Activated naive CD4-positive, alpha-beta T cell treated with Interleukin-2 at 50 U/mL for 16 hours (primary cell): ENCODE measurements at places on chromosomes 13 and 19.

DNA sequence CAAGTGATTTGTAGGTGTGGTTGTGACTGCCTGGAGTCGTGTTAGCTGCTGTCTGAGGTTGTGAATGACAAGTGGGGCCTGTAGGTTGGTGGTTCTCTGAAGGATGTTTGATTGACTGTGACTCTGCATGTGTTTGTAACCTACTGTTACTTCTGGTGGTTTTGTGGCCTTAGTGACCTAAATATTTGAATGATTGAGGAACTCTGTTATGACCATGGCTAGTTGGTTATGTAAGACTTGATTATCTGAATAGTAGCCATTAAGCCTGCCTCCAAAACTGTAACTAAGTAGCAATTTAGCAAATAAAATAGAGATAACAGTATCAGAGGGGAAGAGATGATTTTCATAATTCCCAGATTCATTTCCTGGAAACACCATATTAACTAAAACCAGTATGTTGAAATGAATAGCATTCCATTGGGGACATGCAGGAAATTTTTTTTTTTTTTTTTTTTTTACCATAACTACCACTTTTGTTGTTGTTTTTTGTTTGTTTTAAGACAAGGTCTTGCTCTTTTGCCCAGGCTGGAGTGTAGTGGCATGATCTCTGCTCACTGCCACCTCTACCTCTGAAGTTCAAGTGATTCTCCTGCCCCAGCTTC, 865 bp downstream of the ZNF382 start:
- no peak for DNase-seq

GRCh38 chr13:75345193-75345592, 136.8 kb downstream of the TBC1D4 start:
- DNase-seq = no peak

GRCh38 chr13:105814902-105815250, 720.6 kb downstream of the EFNB2 start:
- DNase-seq = no peak

GRCh38 chr13:104017317-104017716, 951.1 kb upstream of the SLC10A2 start:
- DNase-seq = no peak

DNA sequence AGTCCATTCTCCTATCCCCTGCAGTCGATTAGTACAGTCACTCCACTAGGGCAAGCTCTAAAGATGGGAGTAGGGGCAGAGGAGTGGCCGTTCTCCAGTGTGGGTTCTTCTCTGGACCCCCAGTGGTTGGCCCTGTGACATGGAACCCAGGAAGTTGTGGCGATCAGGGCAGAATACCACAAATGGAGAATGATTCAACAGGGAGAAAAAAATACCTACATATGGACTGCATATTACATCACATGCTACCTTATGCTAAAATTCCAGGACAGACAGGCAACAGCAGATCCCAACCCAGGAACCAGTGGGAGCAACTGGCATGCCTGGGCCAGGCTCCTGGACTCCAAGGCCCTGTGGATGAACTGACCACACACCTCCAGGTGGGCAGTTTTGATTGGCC, 20.4 kb downstream of the POU2F2 start:
- no peak for DNase-seq

DNA sequence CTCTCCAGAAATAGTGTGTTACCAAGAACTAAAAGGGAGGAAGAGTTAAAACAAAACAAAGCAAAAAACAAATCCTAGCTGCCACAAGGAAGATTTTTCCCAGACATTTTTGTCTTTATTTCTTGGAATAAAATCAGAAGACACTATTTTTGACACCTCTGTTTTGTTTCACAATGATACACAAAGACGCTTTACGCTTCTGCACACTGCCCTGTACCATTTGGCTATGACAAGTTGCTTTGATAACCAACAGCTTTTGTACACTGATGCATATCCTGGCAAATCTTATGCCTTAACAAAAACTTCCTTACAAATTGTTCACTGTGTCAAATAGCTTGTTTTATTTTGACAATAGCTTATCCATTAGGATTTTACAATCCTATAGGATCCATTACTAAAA, 103.5 kb upstream of the RAP2A start:
- no peak for DNase-seq

DNA sequence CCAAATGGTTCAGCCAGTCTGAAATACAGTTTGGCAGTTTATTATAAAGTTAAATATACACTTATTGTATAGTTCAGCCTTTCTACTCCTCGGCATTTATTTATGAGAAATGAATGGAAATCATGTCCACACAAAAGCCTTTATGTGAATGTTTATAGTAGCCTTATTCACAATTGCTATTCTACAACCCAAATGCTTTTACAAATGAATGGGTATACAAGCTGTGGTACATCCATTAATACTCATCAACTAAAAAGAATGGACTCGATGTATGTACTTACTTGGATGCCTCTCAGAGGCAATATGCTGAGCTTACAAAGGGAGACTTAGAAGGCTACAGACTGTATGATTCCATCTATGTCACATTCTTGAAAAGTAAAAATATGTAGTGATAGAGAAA, 150.7 kb downstream of the NBEA start:
- no peak for DNase-seq

DNA sequence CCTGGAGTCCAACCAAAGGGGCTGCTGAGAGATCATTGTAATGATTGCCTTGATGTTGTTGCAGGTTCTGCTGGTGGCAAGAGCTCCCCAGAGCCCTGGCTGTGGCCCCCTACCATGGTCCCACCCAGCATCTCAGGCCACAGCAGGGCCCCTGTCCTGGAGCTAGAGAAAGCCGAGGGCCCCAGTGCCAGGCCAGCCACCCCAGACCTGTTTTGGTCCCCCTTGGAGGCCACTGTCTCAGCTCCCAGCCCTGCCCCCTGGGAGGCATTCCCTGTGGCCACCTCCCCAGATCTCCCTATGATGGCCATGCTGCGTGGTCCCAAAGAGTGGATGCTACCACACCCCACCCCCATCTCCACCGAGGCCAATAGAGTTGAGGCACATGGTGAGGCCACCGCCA, 15.5 kb downstream of the NCAN start:
- no peak for DNase-seq

GRCh38 chr19:15869109-15869555, 28.7 kb downstream of the CYP4F2 start:
- peak; percentile 27 for DNase-seq

- DNase-seq = no peak
Measured at GRCh38 chr13:28466151-28466550, 28.8 kb downstream of the FLT1 start.

- peak; percentile 35 for DNase-seq
Measured at GRCh38 chr19:14385492-14385891, 4.2 kb downstream of the ADGRE5 start.

GRCh38 chr13:113774177-113775107, 15.4 kb downstream of the TMEM255B start:
- DNase-seq = no peak

GRCh38 chr13:111341886-111342285, 21.4 kb downstream of the TEX29 start:
- DNase-seq = no peak

- DNase-seq = no peak
Measured at GRCh38 chr19:7959211-7959610, 15.7 kb upstream of the TIMM44 start.

DNA sequence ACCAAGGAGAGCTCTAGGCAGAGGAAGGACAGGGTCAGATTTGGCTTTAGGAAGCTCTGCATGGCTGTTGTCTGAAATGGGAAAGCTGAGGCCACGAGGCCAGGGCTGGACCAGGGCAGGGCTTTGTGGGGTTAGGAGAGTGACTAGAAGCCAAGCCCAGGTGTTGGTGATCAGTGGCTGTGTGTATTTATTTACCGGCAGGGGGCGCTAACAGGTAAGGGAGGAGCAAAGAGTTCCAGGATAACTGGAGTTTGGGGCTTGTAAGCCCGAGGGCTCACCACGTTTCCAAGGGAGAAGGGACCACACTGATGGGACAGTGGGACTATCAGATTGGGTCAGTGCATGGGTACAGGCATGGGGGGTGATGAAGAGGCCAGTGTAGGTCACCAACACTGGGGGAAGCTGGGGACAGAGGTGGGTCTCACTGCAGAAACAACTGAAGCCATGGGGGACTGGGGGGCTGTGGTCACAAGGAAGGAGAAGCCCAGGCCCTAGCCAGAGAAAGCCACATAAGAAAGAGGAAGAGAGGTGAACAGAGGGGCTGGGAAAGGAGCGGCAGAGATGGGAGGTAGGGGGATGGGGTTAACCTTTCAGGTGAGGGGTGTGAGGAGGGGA, 3.9 kb downstream of the TMEM147 start:
- DNase-seq = peak; percentile 48

DNA sequence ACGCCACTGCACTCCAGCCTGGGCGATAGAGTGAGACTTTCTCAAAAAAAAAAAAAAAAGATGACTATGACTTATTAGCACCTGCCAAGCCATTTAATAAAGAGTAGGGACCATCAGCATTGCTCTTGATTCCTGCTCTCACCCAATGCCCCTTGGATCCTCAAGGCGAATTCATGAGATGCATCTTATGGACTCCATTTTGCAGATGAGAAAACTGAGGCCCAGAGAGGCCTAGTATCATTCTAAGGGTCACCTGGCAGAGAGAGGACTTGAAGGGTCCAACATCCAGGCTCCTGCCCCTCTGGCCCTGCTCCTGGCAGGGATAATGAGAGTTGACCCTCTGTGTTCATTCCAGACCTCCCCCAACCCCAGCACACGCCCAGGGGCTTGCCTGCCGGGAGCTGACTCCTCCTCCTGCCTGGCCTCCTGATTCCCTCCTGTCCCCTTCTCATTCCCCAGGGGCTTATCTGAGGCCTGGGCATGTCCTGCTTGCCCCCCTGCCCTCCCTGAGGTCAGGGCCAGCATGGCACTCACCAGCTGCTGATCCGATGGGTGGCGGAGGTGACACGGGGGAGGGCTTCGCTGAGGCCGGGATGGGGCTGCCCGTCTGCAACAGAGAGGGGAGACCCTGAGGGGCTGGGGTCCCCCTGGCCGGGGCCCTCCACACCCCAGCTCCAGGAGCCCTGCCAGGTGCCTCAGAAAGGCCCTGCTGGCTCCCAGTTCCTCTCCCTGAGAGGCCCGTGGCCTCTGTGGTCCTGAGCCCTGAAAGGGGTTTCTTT, 7.4 kb downstream of the WIZ start:
- no peak for DNase-seq

DNA sequence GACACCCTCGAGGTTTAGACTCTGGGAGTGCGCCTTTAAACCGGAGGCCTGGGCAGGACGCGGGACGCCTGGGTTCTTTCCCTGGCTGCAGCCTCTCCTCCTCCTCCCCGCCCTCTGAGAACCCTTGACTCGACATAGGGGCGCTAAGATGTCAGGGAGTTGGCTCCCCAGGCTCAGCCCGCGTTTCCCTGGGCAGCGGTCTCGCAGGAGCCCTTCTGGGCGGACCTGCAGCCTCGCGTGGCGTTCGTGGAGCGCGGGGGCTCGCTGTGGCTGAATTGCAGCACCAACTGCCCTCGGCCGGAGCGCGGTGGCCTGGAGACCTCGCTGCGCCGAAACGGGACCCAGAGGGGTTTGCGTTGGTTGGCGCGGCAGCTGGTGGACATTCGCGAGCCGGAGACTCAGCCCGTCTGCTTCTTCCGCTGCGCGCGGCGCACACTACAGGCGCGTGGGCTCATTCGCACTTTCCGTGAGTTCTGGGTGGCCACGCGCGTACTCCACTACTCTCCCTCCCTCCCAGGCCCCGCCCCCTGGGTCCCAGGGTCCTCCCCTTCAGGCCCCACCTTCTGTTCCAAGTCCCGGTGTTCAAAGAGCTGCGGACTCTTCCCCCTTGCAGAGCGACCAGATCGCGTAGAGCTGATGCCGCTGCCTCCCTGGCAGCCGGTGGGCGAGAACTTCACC, 1.3 kb downstream of the ICAM5 start:
- DNase-seq = peak; percentile 62

DNA sequence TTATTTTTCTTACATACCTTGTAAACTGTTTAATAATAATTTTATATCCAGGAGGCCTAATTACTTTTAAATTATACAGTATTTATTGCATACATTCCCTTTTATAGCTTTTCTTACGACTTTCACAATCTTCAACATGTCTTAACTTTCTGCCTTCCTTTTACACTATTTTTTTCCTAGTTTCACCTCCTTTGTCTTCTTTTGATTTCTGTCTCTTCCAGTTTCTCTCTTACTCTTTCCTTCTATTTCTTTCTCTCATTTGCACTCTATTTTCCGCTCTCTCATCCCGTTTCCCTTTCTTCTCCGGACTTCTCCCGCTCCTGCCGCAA, 11.5 kb downstream of the ZNF552 start:
- DNase-seq = no peak

DNA sequence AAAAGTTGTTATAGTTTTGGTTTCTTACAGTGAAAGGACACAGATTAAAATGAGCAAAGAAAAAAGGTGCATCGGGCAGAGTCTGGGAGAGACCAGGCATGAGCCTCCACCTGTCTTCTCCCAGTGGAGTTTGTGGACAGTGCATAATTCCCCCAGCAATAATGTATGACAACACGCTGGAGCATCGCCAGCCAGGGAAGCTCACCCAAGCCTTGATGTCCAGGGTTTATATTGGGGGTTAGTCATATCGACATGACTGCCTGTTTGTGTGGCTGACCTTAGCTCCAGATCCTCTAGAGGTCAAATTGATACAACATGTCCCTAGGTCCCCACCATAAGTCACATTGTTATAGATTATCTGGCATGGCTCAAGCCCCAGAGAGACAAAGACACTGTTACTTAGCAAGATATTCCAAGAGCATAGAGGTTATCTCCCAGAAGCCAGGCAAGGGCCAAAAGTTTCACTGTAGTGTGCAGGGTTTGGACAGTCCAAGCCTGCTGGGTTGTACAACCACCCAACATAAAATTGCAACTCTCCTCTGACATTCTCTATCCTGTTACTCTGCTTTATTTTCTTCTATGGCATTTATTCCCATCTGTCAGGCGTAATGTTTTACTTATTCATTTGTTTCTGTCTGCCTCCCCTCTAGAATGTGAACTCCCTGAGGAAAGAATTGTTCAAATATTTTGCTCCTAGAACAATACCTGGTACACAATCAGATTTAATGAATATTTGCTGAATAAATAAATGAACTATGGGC, 5.6 kb upstream of the KLK13 start:
- DNase-seq = no peak

GRCh38 chr19:50465986-50466705, 10.2 kb upstream of the EMC10 start:
- DNase-seq = no peak

DNA sequence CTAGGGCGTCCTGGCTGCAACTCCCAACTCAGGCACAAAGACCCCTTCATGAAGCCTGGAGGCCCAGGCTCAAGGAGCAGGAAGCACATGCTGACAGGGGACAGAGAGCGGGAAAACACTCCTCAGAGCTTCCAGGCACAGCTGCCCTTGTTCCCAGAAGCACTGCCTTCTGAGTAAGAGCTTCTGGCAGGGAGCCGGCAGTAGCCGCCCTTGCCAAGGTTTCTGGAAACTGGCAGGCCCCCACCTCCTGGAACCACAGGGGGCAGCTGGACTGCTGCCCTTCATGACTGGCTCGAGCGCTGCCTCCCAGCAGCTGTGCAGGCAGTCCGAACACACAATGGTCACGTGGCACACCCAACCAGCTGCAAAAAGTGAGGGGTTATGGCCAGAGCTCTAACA, 33.6 kb upstream of the EPHX3 start:
- DNase-seq = no peak

- DNase-seq = no peak
Measured at GRCh38 chr13:70088926-70089325, 18.7 kb upstream of the ATXN8OS start.

- no peak for DNase-seq
Measured at GRCh38 chr13:81990652-81991051, 1649.7 kb upstream of the SPRY2 start.

GRCh38 chr13:51118809-51119431, 7.8 kb upstream of the C13orf42 start:
- DNase-seq = no peak
